ENCODE measurements at places on chromosomes 2 and 18.
A peak's percentile ranks its signal among the peaks of the same experiment; 100 is the strongest.

DNA sequence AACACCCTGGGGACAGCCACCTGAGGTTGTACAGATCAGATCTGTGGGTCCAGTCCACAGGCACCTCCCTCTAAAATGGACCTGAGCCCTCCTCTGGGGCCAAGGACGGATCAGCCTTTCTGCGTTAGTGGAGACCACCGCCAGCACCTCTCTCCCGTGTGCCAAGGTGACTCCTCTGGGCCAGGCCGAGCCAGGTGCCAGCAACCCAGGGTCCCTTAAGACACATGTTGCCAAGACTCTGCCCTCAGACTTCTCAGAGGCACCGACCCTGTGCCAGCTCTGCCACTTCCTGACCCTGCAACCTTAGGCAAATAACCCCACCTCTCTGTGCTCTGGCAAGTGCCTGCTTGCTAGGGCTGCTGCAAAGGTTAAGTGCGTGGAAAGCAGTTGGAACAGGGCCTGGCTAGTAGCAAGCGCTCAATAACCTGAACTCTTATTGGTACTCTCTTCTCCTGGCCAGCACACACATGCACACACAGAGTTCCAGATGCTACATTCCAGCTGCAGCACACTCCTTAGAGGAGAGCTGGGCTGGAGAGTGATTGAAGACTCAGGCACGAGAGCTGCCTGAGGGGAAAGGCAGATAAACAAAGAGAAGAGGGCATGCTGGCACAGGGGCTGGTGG, 105.6 kb downstream of the TNS1 start:
- no peak for DNase-seq

DNA sequence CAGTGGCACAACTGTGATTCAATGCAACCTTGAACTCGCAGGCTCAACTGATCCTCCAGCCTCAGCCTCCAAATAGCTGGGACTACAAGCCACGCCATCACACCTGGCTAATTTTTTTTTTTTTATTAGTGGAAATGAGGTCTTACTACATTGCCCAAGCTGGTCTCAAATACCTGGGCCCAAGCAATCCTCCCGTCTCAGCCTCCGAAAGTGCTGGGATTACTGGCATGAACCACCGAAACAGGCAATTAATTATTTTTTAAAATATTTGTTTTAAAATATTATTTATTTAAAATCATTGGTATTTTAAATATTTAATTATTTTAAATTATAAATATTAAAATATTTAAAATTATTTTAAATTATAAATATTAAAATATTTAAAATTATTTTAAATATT, 24.5 kb downstream of the SRBD1 start:
- DNase-seq, result no peak

DNA sequence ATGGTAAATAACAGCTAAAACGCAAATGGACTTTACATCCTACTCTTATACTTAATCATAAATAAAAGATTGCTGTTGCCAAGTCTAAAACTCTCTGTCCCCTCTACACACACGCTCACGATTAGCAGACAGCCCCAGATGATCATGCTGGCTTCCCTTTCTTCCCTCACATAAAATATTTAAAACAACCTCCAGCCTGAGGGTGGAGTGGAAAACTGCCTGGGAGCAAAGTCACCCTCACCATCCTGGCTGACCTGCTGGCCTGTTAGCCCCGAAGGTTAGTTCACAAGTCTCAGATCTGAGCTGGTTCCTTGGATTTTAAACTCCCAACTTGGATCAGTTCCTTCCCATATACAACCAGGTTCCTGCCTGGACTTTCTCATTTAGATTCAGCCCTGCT, 288.2 kb downstream of the NBAS start:
- DNase-seq, result no peak

DNA sequence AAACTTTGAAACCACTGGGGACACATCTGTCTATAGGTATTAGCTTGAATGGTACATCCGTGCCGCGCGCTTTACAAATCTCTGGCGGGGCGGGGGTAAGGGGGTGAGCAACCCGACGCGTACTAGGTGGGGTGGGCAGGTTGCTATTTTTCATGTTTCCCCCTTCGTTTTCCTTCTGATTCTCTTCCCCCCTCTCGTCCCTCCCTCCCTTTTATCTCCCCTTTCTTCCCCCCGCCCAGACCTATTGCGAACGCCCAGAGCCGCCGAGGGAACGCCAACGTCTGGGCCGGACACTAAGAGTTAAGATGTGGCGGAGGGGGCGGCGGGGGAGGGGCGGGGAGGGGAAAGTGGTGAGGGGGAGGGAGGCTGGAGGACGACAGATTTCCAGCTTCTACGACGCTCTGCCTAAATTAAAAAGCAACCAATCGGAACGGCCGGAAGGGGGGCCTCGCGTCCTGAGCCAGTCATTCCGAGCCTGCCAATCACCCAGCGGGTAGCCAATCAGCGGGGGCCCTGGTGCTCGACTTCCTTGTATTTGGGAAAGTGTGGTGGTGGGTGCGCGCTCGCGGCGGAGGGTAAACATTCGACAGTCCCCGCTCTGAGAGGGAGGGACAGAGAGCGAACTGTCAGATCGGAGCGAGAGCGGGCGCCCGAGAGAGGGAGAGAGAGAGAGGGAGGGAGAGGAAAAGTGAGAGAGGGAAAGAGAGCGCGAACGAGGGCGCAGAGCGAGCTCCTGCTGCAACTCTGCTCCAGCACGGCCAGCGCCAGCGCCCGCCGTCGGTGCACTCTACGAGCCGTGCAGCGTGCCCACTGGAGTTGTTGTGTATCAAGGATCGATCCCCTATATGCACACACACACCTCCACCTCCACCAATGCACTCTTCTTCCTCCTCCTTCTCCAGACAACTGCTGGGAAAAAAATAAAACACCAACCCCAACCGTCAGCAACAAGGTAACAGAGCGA, at the start of gene POU3F3:
Gene POU3F3, plus strand, starts transcription at position 582 of the 964 bp plus-strand sequence. CDS start 1,396 bp downstream, outside the sequence.
- peak; percentile 47 for DNase-seq

DNA sequence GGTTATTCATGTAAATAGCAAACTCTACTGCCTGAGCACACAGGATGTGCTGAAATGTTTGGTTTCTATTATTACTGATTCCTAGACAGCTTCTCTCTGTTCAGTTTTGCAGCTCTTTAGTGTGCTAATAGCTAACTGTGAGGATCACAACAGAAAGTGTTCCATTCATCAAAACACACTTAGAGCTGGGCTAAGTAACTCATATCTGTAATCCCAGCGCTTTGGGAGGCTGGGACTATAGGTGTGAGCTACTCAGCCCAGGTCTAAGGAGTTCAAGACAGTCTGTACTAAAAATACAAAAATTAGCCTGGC, 63.2 kb downstream of the MOGAT1 start:
- no peak for DNase-seq

- no peak for DNase-seq
Observed at GRCh38 chr2:163369111-163369510, 366.7 kb downstream of the FIGN start.

DNA sequence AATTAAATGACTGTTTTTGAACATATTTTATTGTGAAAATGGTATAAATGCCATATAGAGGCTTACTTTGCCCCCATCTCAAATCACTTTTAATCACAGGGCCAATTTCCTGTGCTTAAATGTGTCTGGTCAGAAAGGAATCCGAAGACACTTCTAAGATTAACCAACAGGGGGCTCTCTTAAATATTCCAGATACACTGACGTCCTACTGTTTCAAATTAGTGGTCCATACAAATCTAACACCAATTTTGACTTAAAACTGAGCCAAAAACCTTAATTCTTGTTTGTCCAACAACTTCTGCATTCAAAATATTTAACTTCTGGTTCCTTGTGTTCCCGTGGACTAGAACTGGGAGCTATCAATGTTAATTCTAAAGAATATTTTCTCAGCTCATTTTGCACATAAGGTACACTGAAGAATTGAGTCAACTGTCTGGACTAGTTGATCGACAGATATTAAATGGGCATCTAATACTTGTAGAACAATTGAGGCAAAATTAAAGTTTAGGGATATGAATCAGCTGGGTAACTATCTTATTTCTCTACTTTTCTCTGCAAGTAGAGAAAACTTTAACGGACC, 557.5 kb downstream of the ARHGAP15 start:
- DNase-seq, result no peak

GRCh38 chr2:185880396-185880795, 141.8 kb downstream of the FSIP2 start:
- DNase-seq, result no peak

DNA sequence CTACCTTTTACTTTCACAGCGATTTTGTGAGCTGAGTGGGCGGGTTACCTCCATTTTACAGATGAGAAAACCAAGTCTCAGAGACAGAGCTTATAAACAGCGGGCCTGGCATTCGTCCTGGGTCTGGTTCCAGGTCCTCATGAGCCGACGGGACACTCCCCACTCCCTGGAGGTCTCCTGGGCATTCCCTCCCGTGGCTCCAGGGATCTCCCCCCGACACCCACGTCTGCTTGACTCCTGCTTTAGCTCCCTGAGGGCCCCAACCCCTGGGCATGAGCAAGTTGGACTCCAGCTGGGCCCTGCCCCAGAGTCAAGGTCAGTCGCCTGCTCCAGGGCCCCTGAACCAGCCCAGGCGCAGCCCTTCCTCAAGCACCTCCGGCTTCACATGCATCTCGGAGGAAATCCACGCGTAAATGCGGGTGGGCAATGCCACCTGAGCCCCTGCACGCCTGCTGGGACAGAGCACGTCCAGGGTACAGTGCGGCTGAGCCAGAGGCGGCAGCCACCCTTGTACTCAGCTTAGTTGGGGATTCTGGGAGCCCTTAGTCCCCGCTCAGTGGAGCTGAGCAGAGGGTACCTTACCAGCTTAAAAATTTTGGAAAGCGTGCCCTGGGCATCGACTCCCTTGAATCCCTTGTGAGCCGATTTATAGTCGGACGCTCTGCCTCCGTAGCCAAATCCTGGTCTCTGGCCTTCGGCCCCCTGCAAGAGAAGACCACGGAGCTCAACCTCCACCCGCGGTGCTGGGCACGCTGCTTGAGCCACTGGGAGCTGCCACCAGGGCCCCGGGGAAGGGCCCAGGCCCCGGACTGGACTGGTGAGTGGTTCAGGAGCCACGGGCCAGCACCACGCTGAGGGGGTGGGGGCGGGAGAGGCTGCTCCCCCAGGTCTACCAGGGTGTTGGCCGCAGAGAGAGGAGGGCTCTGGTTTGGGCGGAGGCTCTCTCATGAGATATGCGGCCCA, 148.1 kb downstream of the MBP start:
- DNase-seq, result peak; percentile 13

DNA sequence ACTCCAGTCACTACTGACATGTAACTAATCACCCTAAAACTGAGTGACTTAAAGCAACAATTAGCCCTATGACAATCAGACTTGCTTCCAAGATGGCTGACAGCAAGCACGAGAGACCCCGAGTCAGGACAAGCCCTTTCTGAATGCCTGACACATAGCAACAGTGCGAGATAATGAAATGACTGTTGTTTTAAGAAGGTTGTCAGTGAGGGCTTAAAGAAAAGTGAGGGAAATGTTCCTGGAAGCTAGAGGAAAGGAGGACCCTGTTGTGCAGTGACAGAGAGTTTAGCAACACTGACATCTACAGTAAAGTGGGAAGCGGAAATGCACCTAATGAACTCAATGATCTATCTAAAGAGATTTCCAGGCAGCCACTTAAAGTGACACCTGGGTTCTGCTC, 163.1 kb downstream of the STK39 start:
- no peak for DNase-seq

GRCh38 chr18:57333940-57334339, 18.4 kb upstream of the ST8SIA3 start:
- no peak for DNase-seq

- no peak for DNase-seq
Observed at GRCh38 chr2:9793156-9793917, 49.9 kb upstream of the TAF1B start.

- DNase-seq, result no peak
Observed at GRCh38 chr2:47046271-47046670, 108.8 kb downstream of the STPG4 start.

DNA sequence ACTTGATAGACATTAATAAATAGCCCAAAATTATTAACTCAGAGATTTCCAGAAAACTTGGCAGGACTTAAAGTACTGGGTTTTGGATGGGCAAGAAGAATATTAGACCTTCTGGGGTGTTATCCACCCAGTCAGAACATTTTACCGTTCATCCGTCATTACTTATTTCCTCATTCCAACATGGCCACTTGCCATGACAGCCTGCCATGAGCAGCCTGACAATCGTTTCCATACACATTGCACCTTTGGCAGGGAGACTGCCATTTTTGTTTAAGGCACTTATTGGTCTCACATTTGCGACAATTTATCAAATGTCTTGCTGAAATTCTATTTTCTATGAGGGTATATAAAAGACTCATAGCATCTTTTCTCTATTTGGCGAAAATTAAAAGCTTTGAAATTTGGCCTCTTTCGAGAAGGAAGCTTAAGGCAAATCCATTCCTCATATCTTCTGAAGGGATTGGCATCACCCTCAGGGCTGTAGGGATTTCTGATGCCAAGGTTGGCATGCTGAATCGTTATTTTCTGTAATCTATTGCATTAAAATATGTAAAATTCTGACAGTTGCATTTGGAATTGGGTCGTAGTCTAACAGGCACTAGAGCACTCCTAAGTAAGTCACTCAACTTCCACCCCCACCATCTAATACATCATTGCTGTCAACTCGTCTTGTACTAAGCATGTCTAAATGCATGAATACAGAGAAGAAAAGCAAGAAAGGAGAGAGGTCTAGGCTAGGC, 406.3 kb upstream of the PIK3C3 start:
- no peak for DNase-seq

DNA sequence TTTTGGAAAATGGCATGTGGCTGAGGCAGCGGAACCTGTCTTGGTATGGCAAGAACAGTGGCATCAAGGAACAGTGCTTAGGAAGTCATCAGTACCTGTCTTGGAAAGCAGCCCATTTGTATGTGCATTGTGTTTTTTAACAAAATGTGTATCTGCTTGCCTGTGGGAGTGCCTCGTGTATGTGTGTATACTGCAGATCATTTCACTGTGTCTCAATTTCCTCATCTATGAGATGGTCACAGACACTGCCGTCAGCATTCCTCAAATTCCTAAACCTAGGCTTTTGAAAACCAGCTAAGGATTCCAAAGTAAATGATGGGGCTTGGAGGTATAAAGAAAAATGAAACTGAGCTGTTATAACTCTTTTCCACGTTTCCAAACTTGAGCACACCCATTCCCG, 441.3 kb downstream of the RND3 start:
- DNase-seq, result no peak

- DNase-seq, result no peak
Observed at GRCh38 chr18:40031435-40031834, 1923.6 kb upstream of the PIK3C3 start.

DNA sequence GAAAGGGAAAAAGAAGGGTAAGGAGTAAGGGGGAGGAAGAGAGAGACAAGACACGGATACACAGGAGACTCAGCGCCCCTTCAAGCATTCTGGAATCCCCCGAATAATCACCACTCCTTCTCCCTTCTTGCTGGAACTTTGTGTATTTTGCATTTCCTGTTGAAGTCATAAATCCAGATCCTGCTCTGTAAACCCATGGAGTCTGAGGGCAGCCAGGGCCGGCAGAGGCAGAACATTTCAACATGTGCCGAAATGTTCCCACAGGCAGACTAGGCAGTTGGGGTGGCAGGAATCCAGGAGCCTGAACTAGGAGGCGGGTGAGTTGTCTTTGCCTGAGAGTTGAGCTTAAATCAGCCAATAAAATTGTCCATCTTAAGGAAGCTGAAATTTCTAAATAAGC, 193.1 kb downstream of the SH3RF3 start:
- DNase-seq, result no peak

Measured in activated CD8-positive, alpha-beta memory T cell treated with anti-CD3 and anti-CD28 coated beads, Interleukin-2, amount 50 U/mL, for 4 hours (primary cell).